ENCODE measurements at places on chromosomes 1 and 21. TPM values are rescaled to one million over a fixed set of nuclear protein-coding genes. Genes with fewer than 3 reads are reported as not detected.

DNA sequence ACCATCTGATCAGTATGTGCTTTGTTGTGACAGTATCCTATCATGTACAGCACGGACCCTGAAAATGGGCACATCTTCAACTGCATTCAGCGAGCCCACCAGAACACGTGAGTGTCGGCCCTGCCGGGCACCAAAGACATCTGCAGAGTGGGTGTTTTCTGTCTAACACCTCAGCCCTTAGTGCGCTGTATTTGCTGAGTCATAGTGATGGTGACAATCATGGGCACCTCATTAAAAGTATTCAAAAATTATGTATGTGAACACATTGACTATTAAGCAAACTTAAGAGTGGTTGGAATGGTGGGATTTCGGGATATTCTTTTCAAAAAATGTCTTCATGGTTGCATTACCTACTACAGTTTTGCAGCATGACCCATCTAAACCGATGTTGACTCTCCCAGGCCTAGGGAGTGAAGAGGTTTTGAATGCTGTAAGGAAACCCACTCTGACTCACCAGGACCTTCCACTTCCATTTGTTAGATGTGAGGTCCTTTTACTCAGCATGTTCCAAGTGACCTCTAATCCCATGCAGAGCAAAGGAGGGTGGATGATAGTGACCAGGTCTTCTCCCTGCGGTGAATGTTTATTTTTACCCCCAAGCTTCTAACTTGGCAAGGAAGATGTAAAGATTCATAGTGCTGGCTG lies 20.1 kb downstream of the MGST3 start:
- no peak for DNase-seq
- no peaks in the 10 kb centered on the region for H3K27me3 ChIP-seq
- H3K27ac ChIP-seq = no peak overlapping the region
- H3K36me3 ChIP-seq = peaks cover 17% of the 10 kb centered on the region

GRCh38 chr21:45302082-45303061 lies 14.7 kb upstream of the POFUT2 start:
- H3K27ac ChIP-seq = peak overlapping the region; percentile 87
- no peak for DNase-seq
- no peaks in the 10 kb centered on the region for H3K27me3 ChIP-seq
- H3K4me3 ChIP-seq = no peak overlapping the region
- H3K36me3 ChIP-seq = no peaks in the 10 kb centered on the region
- peaks cover 39% of the 10 kb centered on the region for H3K4me1 ChIP-seq

- H3K4me3 ChIP-seq = no peak overlapping the region
- peaks cover 52% of the 10 kb centered on the region for H3K4me1 ChIP-seq
- no peak for DNase-seq
- H3K27me3 ChIP-seq = no peaks in the 10 kb centered on the region
- H3K27ac ChIP-seq = no peak overlapping the region
- H3K36me3 ChIP-seq = no peaks in the 10 kb centered on the region
These were observed 43.0 kb downstream of the GALNT2 start for GRCh38 chr1:230109895-230110667.

Gene TRIM46
- total RNA-seq = 13.6 TPM

DNA sequence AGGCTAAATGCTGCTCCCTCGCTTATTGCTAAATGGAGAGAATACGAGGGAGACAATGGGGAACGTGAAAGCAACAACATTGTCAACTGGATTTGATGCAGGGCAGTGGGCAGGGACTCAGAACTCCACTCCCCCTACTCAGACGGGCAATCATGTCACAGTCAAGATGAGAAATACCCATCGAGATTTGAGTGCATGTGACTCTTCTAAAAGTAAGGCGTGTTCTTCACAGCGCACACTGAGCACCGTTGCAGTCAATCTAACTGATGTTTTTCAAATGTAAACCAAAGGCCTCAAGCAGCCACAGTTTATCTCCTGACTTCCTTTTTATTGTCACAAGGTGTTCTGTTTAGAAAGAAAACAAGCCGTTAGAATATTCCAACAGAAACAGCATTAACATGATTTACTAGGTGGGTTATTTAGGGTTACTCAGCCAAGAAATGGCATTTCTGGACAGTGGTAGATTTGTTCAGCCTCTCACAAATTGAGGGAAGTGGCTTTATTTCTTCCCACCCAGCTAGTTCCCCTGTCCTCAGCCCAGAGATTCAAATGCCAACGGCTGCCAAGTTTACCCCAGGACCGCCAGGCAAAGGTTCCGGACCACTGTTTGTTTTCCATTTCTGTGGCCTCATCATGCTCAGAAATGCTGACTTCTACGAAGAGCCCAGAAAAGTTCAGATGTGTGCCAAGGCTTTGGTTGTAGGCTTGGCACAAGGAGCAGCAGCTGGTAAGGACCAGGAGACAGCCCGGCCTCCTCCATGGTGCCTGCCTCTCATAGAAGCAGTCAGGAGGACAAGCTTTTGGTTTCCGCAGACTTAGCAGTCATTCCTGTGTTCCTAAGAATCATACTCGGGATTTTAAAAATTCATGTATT lies 171.4 kb downstream of the KIF26B start:
- H3K4me1 ChIP-seq = peaks cover 5% of the 10 kb centered on the region
- no peak overlapping the region for H3K4me3 ChIP-seq
- no peak for DNase-seq
- no peak overlapping the region for H3K27ac ChIP-seq

- no peak for DNase-seq
- H3K27ac ChIP-seq = no peak overlapping the region
- no peaks in the 10 kb centered on the region for H3K4me1 ChIP-seq
- H3K4me3 ChIP-seq = no peak overlapping the region
These were observed 84.0 kb downstream of the PTPRU start for GRCh38 chr1:29320156-29320940.

DNA sequence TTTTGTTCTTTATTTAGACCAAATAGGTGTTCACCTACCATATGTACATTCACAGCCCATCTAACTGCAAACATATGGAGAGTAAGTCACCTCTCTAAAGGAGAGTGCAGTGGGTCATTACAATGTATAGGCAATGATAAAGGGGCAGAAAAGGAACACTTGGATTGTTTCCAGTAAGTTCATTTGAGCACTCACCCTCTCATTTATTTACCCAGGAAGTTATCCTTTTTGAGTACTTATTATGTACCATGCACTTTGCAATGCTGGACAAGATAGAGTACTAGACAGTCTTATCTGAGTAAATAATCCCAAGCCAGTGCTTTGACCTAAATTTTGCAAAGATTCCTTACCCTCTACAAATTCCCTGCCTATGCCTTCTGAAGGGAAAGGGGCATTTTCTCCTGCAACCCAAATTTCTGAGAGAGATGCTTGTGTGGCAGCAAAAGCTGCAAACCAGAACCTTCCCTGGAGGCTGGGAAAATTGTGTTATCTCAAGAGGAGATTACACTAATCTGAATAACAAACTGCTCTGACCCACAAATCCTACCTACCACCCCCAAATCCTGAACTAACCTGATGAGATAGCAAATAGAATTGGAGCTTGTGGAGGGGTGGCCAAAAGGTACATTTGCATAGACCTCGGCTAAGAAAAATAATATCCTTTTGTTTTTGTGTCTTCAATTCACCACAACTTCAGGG lies 18.6 kb upstream of the RGS8 start:
- H3K27ac ChIP-seq = no peak overlapping the region
- H3K4me3 ChIP-seq = no peak overlapping the region
- no peaks in the 10 kb centered on the region for H3K36me3 ChIP-seq
- H3K4me1 ChIP-seq = peaks cover 8% of the 10 kb centered on the region

Gene CFH
- 32.3 TPM for total RNA-seq

DNA sequence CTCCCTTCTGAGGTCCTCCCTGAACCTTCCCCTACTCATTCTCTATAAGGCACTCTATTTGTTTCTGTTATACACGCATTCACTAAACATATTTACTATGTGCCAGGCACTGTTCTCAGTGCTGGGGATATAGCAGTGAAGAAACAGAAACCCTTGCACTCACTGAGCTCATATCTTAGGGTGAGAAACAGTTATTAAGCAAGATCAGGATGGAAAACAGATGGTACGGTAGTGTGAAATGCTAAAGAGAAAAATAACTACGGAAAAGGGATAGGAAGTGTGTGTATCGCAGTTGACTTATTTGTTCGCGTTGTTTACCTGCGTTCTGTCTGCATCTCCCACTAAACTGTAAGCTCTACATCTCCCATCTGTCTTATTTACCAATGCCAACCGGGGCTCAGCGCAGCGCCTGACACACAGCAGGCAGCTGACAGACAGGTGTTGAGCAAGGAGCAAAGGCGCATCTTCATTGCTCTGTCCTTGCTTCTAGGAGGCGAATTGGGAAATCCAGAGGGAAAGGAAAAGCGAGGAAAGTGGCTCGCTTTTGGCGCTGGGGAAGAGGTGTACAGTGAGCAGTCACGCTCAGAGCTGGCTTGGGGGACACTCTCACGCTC lies 572 bp downstream of the CYB5RL start:
- no peak overlapping the region for H3K27ac ChIP-seq
- H3K4me1 ChIP-seq = peaks cover 19% of the 10 kb centered on the region
- peak overlapping the region; percentile 87 for H3K4me3 ChIP-seq
- no peaks in the 10 kb centered on the region for H3K36me3 ChIP-seq

Gene RAP1GAP
- 3.2 TPM for total RNA-seq

Gene OR6N1
- total RNA-seq = not detected

- no peak overlapping the region for H3K4me3 ChIP-seq
- H3K36me3 ChIP-seq = no peaks in the 10 kb centered on the region
- no peak overlapping the region for H3K27ac ChIP-seq
- H3K4me1 ChIP-seq = peaks cover 5% of the 10 kb centered on the region
These were observed 77.4 kb downstream of the S1PR1 start for GRCh38 chr1:101314244-101314643.

GRCh38 chr1:64574301-64574700 lies 104.4 kb downstream of the CACHD1 start:
- H3K4me3 ChIP-seq = no peak overlapping the region
- no peaks in the 10 kb centered on the region for H3K36me3 ChIP-seq
- H3K27me3 ChIP-seq = no peaks in the 10 kb centered on the region
- no peaks in the 10 kb centered on the region for H3K4me1 ChIP-seq
- no peak overlapping the region for H3K27ac ChIP-seq

Gene C1orf21
- 15.1 TPM for total RNA-seq

DNA sequence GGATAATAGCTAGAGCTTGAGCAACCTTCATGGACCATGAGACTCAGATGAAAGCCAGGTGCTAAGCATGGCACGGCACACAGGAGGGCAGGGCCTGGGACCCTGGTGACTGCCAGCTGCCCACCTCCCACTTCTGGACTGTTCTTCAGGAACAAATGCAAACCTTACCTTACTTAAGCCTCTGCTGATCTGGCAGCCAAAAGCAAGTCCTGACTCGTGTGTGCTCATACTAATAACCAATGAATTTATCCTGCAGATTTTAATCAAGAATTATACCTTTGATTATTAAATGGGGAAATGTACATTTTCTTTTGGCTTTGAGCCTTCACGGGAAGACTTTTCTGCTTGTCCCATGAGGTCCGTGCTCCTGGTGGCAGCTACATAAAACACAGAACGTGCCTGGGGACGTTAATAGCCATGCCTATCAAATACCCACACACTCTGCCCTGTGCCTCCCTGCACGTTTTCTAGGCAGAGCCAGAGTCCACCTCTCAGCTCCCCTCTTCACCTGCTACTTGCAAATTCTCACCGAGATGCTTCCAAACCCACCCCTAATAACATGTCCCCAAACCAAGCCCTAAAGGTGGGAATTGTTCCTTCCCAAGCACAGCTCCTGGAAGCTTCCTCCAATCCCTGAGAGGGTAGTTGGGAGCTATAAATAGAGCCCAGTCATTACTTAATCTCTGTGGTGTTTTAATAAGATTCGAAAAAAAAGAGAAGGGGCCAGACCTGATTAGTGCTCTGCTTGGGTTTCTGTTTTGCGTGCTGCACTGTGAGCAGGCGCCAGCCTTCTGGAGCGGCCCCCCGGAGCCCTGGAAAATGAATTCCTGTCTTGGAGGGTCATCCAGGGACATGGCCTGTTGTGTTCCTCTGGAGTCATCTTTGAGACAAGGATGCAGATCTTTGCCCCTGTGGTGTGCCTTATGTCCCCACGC lies 33.5 kb downstream of the SLC1A7 start:
- H3K4me1 ChIP-seq = peaks cover 33% of the 10 kb centered on the region
- H3K36me3 ChIP-seq = no peaks in the 10 kb centered on the region
- no peaks in the 10 kb centered on the region for H3K27me3 ChIP-seq
- H3K27ac ChIP-seq = no peak overlapping the region

Gene RPE65
- total RNA-seq = 0.91 TPM

Data from astrocyte (in vitro differentiated cells and primary cell).